ENCODE measurements at places on chromosomes 2 and 18. TPM values are rescaled to one million over a fixed set of nuclear protein-coding genes. Genes with fewer than 3 reads are reported as not detected.

DNA sequence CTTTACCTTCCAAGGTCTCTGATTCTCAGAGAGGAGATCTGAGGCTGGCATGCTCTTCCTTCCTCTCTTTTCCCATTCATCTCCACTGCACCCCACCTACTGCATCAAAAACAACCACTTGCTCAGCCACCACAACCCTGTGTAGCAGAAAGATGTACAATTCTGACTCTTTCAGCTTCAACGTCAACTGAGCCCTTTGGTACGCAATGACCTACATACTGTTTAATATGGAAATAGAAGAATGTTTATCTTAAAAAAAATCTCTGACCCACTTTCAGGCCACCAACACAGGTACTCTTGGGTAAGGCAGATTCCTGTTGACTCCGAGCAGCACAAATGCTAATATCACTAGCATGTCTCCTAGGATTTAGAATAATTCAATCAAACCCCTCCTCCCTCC, 76.2 kb upstream of the AFF3 start:
- H3K4me3 ChIP-seq: no peak overlapping the region
- DNase-seq: no peak
- no peaks in the 10 kb centered on the region for H3K36me3 ChIP-seq
- no peak overlapping the region for H3K27ac ChIP-seq
- H3K27me3 ChIP-seq: peaks cover 6% of the 10 kb centered on the region

DNA sequence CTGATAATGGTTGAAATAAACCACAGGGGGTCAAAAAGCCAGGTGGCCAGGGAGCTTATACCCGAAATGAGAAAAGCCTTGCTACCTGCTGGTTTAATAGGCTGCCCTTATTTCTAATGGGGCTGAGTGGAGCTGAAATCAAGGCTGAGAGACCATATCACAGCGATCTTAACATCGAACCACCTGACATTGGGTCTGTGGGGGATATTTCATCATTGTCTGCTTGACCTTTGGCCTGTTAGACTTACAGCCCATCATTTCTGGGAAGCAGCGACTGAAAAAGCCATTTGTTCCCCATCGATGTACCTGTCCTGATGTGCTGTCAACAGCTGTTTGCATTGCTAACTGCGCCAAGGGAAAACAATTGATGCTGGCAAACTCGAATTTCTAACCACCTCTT, 199.7 kb upstream of the SLC14A2 start:
- no peaks in the 10 kb centered on the region for H3K4me1 ChIP-seq
- no peak overlapping the region for H3K27ac ChIP-seq
- no peaks in the 10 kb centered on the region for H3K36me3 ChIP-seq
- DNase-seq: no peak
- no peak overlapping the region for H3K4me3 ChIP-seq
- H3K27me3 ChIP-seq: peaks cover 2% of the 10 kb centered on the region

NAT8 gene
- total RNA-seq: not detected

- no peaks in the 10 kb centered on the region for H3K27me3 ChIP-seq
- no peak overlapping the region for H3K27ac ChIP-seq
- no peaks in the 10 kb centered on the region for H3K4me1 ChIP-seq
These were observed 26.0 kb upstream of the CSRNP3 start for GRCh38 chr2:165443511-165443910.

DNA sequence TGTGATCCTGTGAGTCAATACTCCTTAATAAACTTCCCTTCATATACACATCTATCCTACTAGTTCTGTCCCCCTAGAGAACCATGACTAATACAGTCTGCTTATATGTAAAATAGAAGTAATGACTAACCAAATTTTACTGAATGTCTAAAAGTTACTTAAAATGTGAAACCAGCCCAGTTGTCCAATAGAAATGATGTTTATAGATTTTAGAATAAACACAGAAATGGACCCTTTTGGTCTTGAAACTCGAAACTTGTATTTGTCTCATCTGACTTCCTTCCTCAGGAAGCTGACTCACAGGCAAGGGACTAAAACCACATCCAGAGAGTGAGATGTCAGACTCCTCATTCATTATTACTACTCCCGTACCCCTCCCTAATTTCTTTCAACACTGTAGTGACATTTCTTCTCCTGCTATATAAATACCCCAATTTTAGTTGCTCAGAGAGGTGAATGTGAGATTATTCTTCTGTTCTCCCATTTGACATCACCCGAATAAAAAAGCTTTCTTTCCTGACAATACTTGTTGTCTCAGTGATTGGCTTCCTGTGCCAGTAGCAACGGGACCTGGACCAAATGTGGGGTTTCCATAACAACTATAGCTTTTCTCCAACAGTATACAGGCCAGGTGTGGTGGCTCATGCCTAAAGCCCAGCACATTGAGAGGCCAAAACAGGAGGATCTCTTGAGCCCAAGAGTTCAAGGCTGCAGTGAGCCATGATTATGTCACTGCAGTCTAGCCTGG, 486.0 kb downstream of the ERBB4 start:
- DNase-seq: peak; percentile 87
- H3K27me3 ChIP-seq: no peaks in the 10 kb centered on the region
- H3K4me1 ChIP-seq: peaks cover 6% of the 10 kb centered on the region
- no peaks in the 10 kb centered on the region for H3K36me3 ChIP-seq
- H3K4me3 ChIP-seq: no peak overlapping the region
- peak overlapping the region; percentile 68 for H3K27ac ChIP-seq
